ENCODE measurements at places on chromosomes 12 and 14.

DNA sequence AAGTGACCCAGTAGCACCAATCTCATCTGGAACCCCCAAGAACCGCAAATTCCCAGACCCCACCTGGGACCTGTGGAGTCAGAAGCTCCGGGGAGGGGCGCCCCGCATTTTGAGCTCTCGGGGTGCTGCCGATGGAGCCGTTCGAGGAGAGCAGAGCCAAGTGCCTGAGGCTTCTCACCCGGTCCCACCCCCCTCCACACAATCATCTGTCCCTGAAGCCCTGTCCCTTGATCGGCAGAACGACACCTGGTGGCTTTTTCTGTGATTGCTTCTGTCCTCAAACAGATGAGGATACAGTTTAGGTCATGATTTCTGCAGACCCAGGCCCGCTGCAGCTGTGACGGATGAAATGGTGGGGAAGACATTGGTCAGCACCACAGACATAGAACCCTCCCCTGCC, 74.7 kb downstream of the NOC4L start:
- peak; percentile 55 for DNase-seq

- DNase-seq: no peak
Measured at GRCh38 chr12:20657496-20657895, 37.6 kb upstream of the SLCO1C1 start.

- DNase-seq: no peak
Measured at GRCh38 chr12:122467983-122468382, 32.7 kb downstream of the ZCCHC8 start.

DNA sequence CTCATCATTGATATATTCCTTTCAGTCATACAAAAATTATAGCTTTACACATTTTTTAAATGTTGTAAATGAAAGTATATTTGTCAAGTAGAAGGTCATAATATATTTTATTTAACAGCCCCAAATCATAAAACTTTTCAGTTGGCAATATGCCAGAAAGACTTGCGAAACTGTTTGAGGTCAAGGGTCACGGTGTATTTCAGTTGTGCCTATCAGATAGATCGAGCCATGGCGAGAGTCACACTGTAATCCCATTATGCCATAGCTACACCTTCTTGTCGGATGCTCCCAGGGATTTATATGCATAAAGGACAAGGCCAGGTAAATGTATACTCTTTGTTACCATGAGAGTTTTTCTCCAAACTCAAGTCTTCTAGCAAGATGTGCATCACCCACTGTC, 26.7 kb upstream of the G2E3 start:
- DNase-seq: no peak

DNA sequence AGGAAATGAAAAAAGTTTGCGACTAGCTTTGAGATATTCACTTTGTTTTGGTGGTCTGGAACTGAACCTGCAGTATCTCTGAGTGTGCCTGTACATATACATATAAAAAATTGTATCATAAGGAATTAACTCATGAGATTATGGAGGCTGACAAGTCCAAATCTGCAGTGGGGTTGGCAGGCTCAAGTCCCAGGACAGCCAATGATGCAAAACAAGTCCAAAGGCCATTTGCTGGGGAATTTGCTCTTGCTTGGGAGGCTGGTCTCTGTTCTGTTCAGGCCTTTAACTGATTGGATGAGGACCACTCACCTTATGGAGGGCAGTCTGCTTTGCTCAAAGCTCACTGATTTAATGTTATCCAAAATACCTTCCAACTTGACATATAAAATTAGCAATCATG, 66.8 kb downstream of the FGD4 start:
- DNase-seq: no peak

- no peak for DNase-seq
Measured at GRCh38 chr14:35332517-35333263, 40.5 kb downstream of the PSMA6 start.

DNA sequence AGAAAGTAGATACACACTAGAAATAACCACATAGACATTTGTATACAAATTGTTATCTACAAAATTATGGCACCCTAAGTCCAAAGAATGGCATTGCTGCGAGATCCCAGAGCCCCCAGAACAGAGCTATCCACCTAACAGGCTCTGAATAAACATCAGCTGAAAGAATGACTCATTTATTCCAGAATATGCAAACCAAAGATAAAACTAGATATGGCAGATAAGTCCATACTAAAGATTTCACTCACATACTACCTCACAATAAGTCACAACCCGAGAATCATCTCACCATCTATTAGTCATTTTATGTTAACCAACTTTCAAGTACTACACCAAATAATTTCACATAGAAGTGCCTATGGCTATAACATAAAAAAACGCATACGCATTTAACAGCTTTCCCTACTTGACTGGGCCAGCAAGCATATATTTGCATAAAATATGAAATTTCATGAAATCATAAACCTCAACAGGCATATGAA, 5.6 kb downstream of the CNIH1 start:
- no peak for DNase-seq

DNA sequence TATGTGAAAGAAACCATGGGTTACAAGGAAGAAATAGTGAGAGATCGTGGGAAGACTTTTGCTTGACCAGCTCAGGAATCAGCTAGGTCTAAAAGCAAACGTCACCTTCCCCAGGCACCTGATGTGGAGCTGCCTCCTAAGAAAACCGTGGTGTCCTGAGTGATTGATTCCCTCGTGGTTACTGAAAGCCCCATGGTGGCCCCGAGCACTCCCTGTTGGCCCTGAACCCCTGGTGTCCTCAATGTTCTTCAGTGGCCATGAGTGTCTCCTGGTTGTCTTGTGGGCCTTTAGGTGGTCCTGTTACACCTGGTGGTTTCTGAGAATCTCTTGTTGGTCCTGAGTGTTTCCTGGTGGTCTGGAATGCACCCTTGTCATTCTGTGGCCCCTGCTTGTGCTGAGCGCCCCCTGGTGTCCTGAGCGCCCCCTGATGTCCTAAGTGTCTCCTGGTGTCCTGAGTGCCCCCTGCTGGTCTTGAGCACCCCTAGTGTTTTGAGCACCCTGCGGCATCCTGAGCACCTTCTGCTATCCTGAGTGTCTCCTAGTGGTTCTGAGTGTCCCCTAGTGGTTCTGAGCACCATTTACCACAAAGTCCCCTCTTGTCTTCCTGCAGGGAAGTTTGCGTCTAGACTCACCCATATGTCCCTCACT, 518.7 kb downstream of the TMEM121 start:
- DNase-seq: peak; percentile 78

- no peak for DNase-seq
Measured at GRCh38 chr14:82501554-82501953, 967.9 kb upstream of the SEL1L start.

Data from naive thymus-derived CD8-positive, alpha-beta T cell (primary cell).